ENCODE measurements at places on chromosomes 7 and 10.

GRCh38 chr10:23441251-23441650 lies 2.4 kb downstream of the OTUD1 start:
- DNase-seq: no peak

DNA sequence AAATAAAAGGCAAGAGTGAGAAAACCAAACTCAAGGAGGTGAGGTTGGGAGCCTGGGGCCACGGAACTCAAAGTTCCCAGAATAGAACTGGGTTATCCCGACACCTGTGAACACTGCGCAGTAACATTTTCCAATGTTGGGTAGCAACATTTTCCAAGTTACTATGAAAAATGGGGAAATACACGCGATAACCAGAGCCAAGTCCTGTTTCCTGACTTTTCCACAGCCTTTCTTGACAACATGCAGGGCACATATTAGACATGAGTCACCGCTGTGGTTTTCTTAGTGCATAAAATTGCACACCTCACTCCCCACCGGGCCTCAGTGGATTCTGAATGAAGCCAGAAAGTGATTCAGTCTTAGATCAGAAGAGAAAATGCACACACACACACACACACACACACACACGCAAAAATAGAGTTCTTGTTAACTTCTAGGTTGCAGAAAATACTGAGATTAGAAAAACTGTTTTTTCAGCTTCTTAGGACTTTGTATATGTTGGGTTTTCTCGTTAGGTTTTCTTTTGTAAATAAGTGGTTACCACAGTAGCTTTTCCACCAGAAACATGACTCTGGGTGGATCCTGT lies 70.0 kb downstream of the CAMK1D start:
- DNase-seq: no peak

DNA sequence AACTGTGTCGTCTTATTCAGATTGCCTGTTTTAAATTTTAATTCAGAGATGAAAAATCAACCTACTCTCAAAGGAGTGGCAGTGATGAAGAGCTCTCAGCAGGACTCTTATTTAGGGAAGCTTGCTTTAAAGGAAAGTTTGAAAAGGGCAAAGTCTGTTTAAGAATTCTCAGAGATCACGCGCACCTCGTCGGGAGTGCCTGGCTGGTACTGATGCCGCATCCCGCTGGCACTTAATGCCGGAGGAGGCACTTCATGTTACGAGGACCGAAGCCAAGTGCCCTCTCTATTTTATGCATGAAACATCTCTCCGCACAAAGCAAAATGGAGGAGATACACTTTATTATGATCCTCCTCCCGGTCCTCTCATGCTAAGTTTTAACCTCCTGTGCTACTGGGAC lies 71.1 kb upstream of the INSYN2A start:
- no peak for DNase-seq

- DNase-seq: no peak
These were observed 65.7 kb downstream of the SND1 start for GRCh38 chr7:127717502-127718339.

GRCh38 chr10:132712291-132712690 lies 73.7 kb downstream of the NKX6-2 start:
- no peak for DNase-seq

DNA sequence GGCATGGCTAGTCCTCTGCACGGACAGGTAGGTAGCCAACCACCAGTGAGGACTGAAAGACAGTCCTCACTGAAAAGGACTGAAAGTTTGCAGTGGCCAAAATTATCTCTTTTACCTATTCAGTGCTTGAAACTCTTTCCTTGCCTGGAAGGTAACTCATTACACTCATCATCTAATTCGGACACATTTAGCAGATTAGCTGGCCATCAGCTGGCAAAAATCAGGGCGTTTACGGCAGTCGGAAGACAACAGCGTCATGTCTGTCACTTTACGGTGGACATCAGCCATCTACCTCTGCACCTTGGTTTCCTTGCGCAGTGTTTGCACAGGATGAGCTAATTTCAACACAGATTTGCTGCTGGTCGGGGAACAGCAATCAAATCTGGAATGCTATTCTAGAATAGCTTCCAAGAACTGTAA lies 740 bp downstream of the ANXA7 start:
- DNase-seq: peak; percentile 32

DNA sequence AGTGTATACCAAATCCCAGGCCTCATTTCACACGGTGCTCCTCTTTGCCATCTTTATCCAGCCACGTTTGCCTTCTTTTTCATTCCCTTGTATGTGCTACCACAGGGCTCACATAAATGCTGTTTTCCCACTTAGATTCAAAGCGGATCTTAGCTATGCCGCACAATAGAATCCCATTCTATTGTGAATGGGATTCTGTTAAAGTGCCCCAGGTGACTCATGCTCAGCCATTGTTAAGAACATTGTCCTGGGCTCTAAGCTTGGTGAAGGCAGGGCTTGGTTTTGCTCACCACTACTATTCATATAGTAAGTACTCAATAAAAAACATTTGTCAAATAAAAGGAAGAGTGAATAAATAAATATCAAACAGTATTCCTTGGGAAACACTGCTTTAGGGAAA lies 72.3 kb upstream of the PHYHIPL start:
- no peak for DNase-seq

GRCh38 chr7:150633926-150634325 lies 1.7 kb upstream of the GIMAP6 start:
- no peak for DNase-seq

DNA sequence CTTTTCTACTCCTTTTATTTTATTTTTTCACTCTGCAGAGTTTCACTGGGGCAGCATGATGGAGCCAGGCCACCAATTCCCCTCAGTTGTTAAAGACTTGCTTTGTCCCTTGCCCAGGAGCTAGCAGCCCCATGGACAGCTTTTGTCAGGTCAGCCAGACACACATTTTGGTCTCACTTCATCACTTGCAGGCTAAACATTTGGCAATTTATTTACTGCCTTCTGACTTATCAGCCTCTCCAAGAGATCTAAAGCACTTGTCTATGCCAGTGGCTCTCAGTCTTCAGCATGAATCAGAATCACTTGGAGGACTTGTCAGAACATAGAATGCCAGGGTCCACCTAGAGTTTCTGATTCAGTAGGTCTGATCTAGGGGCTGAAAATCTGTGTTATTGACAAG lies 66.4 kb upstream of the GDF10 start:
- DNase-seq: no peak

- DNase-seq: no peak
These were observed 10.3 kb upstream of the OGDH start for GRCh38 chr7:44595934-44596635.

DNA sequence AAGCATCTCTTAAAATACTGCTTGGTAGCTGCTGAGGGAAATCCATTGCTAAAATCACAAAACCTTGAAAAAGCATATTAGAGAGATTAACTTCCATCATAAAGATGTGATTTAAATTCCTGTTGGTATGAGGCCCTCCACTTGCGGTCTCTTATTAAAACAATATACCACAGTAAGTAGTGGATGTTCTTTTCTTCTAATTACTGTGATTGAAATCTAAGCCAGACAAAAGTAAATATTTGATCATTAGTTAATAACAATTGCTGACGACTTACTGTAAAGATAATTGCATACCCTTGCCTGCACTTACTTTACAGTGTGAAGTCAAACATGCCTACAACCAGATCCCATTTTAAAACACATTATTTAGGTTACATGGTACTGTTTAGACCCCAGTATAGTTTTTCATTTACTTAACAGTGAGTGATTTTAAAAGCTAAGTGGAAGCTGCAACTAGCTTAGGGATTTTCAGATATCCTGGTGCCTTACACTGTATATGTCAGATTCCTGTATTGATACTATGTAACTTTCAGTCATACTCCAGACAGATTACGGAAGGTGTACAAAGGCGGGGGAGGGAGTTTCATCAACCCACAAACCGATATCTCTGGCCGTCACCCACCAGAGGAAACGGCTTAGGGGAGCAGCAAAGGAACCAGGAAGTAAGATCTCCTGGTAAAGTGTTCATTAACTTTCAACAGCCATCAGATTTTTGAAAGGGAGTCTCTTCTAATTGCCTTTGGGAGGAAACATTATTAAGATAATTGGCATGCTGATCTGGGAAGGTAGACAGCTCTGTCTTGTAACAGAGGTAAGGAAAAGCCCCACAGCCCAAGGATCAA lies 986 bp downstream of the NRP1 start:
- DNase-seq: no peak
